ENCODE measurements at places on chromosomes 7 and 10.

DNA sequence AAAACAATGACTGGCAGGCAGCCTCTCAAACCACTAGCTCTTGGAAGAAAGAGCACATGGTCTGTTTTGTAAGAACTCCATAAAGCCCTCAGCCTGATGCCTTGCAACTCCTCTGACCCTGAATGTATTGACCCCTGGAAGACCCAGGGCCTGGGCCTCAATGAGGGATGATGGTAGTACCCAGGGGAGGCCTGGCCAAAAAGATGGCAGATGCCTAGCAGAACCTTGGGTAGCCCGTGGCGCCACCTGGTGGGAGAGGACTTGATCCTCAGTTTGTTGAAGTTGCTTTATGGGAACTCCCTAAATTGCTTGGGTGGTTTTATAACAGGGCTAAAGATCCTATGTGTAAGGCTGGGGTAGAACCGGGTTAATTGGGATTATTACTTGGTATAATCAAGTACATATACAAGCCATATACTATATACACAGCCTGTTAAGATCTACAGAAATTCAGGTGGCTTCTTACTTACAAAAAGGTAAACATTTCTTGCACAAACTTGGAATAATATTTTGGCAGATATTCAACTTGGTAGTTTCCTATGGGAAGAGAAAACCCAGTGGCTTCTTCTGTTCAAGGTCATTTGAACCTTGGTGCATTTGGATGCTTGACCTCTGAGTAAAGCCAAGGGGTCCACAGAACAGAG, 95.8 kb upstream of the CACUL1 start:
- DNase-seq: peak; percentile 38

- no peak for DNase-seq
These were observed 12.2 kb upstream of the JMJD1C start for GRCh38 chr10:63477927-63478326.

DNA sequence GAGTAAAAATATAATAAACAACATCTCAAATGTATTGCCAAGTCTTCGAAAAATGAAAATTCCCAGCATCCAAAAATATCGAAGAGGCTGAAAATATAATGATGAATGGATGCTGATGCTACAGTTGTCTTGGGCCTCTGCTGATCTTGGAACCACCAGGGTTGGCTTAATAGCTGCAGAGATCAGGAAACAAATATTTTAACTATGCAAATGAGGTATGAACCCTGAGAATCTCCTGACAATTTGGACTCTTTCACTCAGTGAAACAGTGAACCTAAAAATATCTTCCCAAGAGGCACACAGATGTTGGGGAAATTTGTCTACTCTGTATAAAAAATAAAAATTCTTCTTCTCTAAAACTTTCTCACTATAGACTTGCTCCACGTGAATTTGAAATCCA, 97.7 kb upstream of the EGFR start:
- no peak for DNase-seq

- no peak for DNase-seq
These were observed 122.7 kb downstream of the AOAH start for GRCh38 chr7:36601601-36602000.

DNA sequence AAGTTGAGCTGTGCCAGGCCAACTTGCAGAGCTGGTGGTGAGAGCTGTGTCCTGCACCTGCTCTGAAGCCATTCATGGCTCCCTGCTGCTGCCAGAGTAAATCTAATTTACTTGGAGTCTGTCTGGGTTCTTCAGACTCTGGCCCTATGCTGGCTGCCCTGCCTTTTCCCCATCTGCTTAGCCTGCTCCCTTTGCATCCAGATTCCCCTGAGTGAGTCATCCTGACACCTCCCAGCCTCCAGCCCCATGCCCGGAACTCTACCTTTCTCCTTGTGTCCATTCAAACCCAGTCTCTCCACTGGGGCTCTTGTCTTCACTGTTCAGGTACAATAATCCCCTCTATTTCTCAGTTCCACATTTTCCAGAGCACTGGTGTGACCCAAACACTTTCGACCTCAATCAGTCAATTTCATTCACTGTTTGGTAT, 434.4 kb upstream of the ZMIZ1 start:
- DNase-seq: peak; percentile 54

DNA sequence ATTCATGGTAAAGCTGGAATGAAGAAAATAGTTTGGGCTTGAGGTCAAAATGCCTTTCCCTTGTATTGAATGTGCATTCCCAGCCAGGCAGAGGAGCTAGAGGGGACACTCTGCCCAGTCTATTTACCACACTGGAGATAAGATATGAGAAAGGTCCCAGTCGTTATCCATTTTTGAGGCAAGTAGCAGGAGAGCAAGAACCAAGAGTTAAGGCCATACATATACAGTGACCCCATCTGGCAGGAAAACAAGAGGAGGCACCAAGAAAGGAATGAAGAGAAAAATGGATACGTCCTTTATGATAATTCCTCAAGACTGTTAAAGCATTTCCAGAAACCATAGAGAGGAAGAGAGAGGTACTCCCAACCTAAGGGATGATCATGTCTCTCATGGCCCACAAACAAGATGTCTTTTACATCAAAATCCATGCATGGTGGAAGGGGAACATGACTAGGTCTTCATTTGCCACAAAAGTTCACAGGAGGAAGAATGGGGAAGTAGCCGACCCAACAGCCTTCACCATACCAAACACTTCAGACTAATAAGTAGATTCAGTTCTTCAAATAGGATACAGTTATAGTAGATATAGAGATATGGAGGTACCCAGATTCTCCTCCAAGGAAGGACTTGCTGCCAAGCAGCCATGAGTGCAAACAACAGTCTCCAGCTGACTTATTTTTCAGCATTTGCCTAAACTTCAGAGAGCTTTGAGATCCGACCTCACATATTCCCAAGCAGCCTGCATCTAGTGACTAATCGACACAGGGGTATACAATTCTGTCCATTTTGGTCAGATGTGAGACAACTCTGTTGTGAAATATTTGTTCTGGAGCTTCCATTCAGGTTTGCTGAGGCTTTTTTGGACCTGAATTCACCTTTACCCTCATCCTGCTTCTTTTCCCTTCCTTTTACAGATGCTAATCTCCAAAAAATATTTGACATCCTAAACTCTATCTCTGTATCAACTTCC, 61.1 kb upstream of the CCDC71L start:
- DNase-seq: no peak

DNA sequence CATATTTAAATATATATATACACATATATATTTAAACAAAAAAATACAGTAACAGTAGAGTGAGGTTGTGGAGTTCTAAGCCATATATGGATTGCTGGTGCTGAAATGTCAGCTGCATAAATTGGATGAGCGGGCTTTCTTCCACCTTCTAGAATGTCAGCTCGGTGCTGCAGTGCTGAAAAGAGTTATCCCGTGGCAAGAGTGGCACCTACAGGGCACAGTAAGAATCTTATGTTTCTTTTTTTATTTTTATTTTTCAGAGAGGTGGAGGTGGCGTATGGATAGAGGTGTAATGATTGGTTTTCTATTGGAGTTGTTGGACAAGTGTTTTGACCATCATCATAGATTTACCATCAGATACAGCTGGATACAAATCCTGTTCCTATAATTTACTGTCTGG, 86.2 kb upstream of the DYNC1I1 start:
- peak; percentile 37 for DNase-seq

GRCh38 chr10:79380125-79380945, 33.1 kb downstream of the PPIF start:
- DNase-seq: no peak

DNA sequence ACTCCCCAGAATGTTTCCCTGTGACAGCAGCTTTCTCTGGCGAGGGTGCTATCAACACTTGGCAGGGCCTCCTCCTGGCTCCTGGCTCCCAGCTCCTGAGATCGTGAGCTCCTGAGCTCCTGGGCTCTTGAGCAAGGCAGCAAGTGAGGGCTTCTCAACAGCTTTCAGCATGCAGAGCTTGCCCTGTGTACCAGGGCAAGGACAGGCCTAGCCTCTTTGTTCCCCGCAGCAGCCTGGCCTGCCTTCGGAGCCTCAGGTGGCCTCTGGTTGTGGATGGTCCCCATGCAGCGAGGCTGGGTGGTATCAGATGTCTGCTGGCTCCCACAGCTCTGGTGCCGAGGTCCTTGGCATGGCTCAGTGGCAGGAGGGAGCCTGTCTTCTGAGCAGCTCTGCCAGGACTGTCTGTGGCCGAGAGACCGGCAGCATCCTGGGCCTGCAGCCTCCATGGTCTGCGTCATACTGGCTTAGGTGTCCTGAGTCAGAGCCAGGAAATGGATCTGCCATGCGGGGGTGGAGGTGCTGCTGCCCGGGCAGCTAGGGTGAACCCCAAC, 44.2 kb downstream of the ZMIZ1 start:
- DNase-seq: peak; percentile 79

DNA sequence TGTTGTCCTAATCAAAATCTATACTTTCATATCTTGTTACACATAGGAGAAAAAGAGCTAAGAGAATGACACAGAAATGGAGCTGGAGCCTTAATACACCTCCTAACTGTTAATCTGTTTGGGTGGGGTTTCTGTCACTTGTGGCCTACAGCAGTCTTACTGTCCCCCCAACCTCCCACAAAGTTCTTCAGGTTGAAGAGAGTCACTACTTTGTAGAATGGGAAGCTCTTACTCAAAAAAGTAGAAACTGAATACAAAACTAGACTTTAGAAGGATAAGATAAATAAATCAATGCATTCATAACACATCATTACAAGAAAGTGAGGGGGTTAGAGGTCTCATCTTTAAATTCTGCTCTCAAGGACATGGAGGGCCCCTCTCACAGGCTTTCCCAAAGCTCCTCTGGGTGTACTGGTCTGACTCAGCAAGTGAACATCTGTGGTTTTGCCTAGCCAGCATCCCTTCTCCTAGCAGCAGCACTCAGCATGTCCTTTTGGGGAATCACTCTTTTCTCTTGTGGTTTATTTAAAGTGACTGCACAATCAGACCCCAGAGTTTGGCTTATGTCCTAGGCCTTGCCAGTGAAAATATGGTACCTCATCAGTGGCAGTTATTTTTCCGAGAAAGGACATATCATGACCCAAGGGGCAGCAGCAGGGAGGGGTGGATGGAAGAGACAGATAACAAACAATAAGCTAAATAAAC, 2.0 kb upstream of the BLVRA start:
- DNase-seq: no peak

DNA sequence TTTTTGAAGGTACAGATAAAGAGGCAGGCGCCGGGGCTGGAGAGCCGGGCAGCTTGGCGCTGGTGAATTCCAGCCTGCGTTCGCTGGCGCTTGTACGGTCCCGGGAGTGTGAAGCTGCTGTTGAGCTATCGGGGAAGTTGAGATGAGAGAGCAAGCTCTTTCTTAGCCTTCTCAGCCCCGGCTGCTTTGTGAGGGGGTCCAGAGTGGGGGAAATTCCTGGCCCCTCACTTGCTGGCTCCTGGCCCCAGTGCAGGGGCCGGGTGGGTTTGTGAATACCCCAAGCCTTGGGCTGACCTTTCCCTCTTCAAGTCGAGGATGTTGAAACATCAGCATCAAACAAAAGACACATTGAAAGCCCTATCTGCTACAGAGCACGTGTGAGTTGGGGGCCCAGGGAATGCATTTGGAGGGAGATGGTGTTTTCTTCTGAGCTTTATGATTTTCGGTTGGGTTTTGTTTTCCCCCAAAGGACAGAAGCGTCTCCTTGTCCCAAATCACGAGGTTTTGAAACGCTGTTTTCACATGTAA, 2.7 kb downstream of the ZMIZ1 start:
- DNase-seq: no peak

- DNase-seq: no peak
These were observed 21.0 kb downstream of the UCMA start for GRCh38 chr10:13213163-13213562.

DNA sequence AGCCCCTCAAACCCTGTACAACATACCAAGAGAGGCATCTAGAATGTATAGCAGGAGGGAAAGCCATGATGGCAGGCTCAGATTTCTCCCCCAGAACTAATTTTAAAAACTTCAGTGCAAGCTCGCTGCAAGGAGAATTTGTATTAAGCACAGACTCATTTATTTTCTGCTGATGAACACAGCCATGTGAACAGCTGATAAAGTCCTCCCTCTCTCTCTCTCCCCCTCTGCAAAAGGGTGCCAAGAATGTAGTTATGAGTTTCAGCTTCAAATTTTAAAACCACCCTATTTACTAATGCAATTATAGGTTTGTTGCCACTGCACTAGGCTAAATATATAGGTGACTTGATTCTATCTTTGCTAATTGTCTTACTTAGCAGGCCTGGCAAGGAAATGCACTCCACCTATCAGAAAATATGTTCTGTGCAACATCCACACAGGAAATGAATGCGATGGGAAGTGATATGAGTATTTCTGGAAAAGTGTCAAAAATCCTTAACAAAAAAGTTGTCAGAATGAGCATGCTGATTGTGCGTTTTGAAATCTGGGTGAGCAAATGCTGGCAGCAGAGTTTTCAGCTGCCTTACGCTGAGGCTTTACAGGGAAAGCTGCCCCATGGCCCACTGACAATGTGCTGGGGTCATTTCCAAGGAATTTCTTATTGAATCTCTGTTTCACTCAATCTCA, 43.4 kb upstream of the GHITM start:
- no peak for DNase-seq

- no peak for DNase-seq
These were observed 3.4 kb upstream of the LARP4B start for GRCh38 chr10:934746-935406.

GRCh38 chr7:6614953-6615722, at the start of gene ZNF853:
ZNF853 (plus strand) TSS chr7:6615610; CDS start chr7:6616175, 565 bp downstream.
- DNase-seq: peak; percentile 8

- DNase-seq: no peak
These were observed 503.1 kb downstream of the PTPRN2 start for GRCh38 chr7:158084555-158084954.

DNA sequence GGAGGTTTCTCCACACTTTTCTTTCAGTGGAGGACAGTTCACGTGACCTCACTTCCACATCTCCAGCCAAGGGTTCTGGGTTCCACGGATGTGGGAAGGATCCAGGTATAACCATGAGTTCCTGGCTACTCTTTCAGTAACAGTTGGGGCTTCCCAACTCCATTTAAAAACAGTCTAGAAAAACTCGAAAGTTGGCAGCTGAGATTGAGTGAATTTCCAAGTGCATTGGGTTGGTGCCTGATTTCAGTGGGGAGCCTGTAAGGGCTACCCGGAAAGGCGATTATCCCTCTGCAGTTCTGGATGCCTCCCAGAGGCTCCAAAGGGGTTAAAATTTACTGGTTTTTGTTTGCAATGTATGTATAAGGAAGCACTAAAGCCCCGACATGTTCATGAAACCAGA, 24.3 kb downstream of the LHFPL3 start:
- peak; percentile 8 for DNase-seq

- no peak for DNase-seq
These were observed 6.5 kb downstream of the BLVRA start for GRCh38 chr7:43764807-43765491.

DNA sequence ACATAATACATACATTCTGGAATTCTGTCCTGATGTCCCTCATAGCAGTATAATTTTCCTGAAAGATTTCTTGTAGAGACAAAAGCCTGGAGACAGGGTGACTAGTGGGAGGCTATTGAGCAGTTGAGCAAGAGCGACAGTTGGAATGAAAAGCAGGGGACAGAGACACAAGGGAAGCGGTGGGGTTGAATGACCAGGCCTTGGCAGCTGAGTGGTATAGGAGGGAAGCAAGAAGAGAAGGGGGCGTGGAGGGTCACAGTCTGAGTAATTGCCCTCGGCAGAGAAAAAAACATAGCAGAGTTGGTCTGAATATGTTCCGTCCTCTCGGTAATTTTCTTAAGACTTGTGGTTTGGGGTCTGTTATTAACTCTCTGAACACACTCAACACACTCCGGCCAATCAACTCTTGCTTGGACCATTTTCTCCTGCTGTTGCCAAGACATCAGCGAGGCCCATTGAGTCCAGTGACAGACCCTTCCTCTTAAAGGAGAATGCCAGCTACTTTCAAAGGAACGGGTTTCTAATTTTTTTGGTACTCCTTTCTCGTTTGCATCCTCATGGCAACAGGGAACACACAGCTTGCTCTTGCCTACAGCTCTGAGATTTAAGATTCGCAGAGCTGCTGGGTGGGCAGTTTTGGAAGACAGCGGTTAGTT, 5.3 kb upstream of the ACTR3B start:
- DNase-seq: no peak

- peak; percentile 66 for DNase-seq
These were observed 170.4 kb downstream of the BMPER start for GRCh38 chr7:34075523-34076370.
